ENCODE measurements at places on chromosomes 6 and 20.
A peak's percentile ranks its signal among the peaks of the same experiment; 100 is the strongest.

GRCh38 chr6:28215425-28215824 is 9.7 kb upstream of the ZSCAN9 start:
- DNase-seq: no peak

GRCh38 chr6:131766631-131767030 is 41.2 kb upstream of the ENPP1 start:
- no peak for DNase-seq

DNA sequence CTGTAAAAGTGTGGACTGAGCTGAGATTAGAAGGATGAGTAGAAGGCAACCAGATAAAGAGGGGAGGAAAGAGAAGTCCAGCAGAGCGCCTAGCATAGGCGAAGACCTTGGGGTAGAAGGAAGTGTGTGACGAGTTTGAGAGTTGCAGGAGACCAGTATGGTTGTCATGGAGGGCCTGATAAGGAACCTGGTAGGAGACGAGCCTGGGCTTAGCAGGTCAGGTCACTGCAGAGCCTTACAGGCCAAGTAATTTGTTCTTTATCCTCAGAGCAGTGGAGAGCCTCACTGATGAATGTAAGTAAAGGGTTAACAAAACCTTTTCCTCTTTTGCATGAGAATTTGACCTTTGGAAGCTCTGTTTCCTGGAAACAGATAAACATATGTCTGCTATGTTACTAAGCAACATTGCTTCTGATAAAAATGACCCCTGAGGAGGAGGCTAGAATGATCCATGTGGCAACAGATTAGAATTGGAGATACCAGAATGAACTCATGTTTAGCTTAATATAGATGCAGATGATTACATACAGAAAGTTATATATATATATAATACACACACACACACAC is 2.9 kb upstream of the TMEM74B start:
- no peak for DNase-seq

GRCh38 chr6:4937414-4937813 is 66.4 kb downstream of the RPP40 start:
- no peak for DNase-seq

DNA sequence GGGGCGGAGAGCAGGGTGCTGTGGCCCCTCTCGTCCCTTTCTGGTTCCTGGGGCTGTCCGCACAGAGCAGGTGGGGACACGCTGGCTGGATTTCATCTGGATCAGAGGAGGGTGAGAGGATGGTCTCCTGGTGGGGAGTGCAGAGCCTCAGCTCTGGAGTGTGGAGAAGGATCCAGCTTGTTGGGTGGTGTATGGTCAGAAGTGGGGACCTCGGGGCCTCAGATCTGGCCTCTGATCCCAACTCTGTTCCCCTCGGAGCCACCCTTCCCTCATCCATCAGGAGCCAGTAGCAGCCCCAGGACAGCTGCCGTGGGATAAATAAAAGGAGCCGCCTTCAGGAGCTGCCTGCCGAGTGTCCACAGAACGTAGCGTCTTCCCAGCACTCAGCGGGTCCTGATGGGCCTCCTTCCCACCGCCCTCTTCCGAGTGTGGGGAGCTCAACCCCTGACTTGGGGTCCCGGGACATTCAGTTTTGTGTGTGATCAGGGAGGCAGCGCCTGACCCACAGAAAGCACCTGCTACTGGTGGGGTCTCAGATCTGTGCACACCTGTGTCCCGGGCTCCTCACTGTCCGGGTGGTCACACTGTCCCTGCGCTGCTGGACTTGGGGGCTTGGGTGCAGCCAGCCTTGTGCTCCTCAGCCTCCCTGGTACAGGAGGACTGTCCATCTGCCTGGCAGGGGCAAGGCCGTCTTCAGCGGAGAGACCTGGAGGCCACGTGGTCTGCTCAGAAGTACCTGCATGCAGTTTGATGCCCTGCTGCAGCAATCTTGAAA is 25.4 kb upstream of the BHLHE23 start:
- DNase-seq: no peak

- DNase-seq: no peak
These were observed 517.4 kb upstream of the JARID2 start for GRCh38 chr6:14728396-14729024.

DNA sequence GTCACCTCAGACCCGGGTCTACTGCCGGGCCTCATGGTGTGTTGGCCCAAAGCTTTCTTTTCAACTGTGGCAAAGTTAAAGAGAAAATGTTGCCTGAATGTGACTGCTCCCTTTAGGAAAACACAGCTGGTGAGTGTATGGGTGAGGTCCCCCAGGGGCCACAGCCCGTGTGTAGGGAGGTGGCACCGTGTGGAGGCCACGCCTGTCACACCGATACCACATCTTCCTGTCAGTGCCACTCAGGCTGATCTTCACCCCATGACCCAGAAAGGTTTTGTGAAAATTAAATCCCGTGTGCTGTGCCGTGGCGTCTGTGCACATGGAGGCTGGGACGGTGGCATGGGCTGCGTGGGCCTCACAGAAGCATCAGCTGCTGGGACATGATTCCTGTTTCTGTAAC is 10.7 kb upstream of the ADRM1 start:
- DNase-seq: no peak

- no peak for DNase-seq
These were observed 3.1 kb upstream of the STX16 start for GRCh38 chr20:58647796-58648501.

DNA sequence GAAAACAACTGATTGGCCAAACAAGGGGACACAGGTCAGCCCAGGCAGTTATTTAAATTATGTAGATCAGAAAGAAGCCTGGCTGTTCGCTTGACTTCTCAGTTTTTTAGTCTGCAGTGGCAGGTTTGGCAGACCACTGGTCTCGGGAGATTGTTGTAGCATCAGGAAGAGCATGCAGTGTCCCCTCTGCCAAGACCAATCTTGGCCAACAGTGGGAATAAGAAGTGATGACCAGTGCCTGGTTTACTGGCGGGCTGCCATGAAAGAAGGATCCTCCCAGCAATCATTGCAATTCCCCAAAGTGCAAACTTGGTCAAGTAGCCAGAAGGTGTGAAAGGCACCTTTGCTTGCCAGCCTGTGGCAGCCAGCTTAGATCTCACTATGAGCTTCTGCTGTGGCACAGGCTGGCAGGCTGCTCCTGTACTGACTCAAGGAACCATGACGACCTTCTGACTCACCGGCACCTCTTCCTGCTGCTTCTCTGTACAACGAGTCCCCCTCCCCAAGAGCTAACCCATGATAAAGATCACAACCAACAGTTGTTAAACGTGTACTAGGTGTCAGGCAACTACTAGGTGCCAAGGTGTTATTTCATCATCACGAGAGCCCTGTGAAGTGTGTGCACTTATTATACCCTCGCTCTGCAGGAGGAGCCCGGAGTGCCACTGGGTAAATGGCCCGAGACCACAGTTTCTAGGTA is 76.8 kb upstream of the DUSP22 start:
- DNase-seq: no peak

DNA sequence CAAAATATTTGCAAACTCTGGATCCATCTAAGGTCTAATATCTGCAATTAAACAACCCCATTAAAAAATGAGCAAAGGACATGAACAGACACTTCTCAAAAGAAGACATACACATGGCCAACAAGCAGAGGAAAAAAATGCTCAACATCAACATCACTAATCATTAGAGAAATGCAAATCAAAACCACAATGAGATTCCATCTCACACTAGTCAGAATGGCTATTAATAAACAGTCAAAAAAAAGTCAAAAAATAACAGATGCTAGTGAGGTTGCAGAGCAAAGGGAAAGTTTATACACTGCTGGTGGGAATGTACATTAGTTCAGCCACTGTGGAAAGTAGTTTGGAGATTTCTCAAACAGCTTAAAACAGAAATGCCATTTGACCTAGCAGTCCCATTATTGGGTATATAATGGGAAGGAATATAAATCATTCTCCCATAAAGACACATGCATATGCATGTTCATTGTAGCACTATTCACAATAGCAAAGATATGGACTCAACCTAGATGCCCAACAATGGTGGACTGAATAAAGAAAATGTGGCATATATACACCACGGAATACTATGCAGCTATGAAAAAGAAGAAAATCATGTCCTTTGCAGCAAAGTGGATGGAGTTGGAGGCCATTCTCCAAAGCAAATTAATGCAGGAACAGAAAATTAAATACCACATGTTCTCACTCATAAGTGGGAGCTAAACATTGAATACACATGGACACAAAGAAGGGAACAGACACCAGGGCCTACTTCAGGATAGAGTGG is 9.1 kb downstream of the ZNFX1 start:
- DNase-seq: no peak

- peak; percentile 58 for DNase-seq
These were observed 78.2 kb upstream of the ARID1B start for GRCh38 chr6:156699017-156699421.

- DNase-seq: no peak
These were observed 424.2 kb downstream of the FOXA2 start for GRCh38 chr20:22160101-22160652.

DNA sequence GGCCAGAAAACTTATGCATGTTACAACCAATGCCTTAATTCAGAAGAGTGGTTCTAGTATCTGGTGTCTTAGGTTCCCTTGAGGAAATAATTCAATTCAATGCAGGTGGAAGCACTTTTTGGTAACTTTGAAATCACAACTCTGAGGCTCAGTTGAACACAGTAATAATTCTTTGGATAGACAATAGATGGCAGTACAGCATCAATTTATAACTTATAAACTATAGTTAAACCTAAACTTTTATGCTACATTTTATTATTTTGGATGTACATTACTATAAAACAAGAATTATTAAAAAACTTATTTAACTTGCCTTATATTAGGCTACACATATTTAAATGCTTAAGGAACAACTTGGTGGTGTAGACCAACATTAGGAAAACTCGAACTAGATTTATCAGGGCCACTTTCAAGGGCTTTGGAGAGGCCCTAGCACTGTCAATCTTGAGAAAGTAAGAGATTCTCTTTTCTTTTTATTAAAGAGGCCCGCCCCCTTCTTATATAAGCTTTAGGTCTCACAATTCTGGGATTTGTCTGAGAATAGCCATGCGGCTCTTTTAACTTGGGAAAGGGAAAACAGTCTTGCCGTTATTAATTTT is 85.9 kb downstream of the CRYBG1 start:
- no peak for DNase-seq

DNA sequence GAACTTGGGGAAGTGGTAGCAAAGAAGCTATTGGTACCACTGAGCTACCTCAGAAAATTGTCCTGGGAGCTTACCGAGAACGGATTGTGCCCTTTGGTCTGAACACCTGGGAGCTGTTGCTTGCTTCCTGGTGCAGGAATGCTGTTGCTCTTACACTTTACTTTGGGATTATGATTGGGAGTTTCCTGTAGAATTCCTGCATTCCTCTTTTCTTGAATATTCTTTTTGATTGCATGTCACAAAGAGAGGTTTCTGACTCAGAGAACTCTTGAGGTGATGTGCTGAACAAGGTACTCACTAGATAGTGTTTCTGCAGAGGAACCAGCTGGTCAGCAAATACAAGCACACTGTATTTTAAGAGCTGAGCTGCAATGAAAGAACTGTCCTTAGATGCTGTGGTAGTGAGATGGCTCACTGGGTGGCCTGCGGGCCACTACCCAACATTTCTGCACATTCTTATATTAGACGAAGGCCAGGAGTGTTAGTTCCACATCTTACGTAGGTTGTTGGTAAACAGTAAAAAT is 35.0 kb downstream of the LRRC1 start:
- DNase-seq: no peak

DNA sequence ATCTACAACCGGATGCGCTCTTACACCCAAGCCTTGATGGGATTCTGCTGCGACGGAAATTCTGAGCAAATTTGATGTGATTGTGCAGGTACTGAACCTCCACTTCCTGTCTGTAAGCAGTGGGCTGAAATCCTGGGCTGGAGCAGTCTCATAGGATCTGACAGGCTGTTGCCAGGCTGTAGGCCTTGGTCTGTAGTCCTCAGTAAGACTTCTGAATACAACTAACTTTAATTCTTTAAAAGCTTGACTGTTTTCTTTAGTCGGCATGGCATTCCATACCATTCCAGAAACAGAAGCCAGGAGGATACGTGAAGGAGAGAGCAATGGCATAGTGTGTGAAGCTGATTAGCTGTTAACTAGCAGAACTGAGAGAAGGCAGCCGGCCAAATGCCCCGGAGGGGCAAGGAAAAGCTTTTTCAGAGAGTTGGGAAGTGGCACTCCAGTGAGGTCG is 68.3 kb downstream of the ADTRP start:
- DNase-seq: no peak

DNA sequence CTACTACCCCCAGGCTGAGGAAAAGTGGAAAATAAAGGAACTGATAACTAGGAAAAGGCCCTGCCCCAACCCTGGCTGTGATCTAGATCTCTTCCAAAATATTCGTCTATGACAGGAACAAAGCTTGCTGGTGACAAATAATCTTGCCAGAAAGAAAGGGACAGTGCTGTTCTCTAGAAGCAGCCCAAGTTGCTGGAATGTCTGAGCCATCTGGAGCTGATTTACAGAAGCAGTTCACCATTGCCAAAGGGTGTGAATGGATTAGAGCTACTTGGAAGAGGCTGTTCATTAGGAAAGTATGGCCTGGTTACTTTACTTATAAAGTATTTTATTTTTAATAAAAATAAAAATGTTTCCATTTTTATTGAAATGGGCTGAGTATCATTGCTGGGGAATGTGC is 146.3 kb downstream of the EPM2A start:
- DNase-seq: no peak

DNA sequence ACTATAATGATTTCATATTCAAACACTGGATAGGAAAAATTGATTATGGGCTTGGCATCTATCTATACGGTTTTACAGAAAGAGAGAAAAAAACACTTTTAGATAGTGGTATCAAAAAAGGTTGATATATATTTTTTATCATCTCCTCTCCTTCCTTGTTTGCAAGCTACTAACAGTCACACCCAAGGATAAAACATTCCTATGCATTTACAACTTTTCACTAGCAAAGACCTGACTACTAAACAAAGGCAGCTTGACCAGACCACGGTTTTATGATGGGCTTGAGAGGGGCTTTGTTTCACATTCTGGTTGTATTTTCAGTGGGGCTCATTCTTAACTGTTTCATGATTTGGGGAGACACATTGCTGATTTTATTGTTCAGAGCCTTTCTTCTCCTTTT is 477.6 kb upstream of the CITED2 start:
- DNase-seq: no peak

DNA sequence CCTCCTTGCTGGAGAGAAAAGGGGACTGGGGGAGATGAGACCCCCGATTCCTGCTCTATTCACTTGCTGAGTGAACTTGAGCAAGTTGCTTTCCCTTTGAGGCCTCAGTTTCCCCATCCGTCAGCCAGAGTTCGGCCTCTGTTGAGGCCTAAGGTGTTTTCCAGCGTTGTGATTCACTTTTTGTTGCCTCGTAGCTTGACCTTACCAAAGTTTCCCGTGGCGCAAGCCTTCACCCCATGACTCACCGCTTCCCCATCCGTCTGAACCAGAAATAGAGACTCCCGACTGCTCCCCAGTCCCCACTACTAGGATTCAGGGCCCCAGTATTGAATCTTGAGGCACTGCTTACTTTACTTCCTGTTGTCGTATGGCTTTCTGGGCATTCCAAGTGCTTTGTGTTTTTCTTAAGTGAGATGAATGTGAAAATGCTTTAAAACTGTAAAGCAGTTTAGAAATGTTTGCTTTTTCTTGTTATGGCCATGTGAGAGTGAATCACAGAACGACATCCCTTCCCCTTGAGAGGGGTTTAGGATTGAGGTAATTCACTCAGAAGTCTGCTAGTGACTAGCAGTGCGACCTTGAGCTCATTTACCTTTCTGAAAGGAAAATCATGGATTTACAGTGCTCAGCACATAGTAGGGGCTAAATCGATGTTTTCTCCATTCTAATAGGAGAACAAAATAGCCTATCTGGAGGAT is 1.2 kb downstream of the CHMP4B start:
- peak; percentile 63 for DNase-seq

GRCh38 chr20:8431538-8432434 is 299.7 kb downstream of the PLCB1 start:
- no peak for DNase-seq

Measured in non-pigmented ciliary epithelial cell (primary cell).